ENCODE measurements at places on chromosomes 16 and 17.

DNA sequence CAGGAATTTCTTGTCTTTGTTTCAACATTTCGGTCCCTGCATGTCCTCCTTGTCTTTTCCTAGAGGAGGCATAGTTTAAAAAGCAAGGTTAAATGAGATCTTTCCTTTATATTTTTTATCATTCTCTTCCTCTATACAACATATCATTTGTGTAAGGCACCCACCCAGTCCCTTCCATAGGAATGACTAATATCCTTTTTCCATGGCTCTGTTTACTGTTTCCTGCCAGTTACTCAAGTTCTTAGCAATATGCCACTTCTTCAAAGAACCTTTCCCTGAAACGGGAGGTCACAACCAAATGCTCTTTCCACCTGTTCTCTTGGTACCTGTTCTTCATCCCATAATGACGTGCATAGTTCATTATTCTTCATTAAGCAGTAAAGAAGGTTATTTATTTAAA, 1237.1 kb upstream of the GOT2 start:
- no peak for DNase-seq

GRCh38 chr17:46045639-46046038, 46.6 kb downstream of the STH start:
- no peak for DNase-seq

GRCh38 chr16:84838383-84838948, 18.7 kb downstream of the CRISPLD2 start:
- no peak for DNase-seq

DNA sequence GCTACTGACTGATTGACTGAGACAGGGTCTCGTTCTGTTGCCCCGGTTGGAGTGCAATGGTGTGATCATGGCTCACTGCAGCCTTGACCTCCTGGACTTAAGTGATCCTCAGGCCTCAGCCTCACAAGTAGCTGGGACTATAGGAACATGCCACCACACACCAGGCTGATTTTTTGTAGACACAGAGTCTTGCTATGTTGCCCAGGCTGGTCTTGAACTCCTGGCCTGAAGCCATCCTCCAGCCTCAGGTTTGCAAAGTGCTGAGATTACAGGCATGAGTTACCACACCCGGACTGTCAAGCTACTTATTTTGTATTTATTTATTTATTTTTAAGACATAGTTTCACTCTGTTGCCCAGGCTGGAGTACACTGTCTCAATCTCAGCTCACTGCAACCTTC, 55.2 kb downstream of the METTL16 start:
- DNase-seq: no peak

DNA sequence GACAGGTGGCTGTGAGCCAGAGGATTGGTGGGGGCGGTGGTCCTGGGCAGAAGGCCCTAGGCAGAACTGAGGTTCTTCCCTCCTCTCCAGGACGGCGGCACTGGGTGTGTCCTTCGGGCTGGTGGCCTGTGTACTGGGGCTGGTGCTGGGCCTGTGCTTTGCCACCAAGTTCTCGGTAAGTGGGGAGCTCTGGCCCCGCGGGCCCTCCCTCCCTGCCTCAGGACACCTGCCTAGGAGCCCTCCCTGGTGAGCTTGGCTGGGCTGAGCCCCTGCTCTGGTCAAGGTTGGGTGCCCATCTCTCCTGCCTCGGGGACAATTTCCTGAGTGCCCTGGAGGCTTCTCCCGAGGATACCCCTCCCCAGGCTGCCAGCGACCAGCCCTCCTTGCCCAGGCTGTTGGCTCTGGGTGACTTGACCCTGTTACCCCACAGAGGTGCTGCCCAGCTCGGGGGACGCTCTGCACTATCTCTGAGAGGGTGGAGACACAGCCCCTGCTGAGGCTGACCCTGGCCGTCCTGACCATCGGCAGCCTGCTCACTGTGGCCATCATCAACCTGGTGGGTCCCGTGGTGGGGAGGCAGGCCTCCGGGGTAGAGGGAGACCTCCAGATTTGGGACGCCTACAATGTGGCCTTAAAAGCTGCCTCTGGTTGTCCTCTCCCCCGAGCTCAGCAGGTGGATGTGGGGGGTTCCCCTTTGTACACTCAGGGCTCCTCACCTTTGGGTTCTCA, 42.0 kb downstream of the ADCY7 start:
- no peak for DNase-seq

DNA sequence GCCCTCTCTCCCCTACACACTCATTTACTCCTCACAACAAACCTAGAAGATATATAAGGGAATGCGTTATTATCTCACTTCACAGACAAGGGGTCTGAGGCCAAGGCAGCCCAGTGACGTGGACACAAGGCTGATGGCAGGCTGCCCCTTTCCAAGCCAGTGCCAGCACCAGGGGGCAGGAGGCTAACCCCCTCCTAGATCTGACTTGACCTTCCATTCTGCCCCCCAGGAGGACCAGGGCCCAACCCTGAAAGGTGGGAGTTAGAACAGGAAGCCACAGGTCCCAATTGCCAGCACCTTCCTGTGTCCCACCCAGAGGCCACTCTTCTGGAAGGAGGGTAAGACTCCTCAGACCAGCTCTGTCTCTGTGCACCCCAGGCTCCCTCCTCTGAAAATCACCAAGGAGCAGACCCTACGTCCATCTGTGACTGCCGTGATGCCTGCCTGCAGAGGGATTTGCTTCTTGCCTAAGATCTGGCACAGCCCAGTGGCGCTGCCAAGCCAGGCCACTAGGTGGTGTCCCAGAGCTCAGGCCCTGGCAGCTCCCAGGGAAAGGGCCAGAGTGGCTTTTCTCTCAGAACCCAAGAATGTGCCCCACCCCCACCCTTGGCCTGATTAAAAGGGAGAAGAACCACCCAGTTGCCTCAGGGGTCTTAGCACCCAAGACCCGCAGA, 42.4 kb upstream of the MRPS23 start:
- peak; percentile 88 for DNase-seq

- no peak for DNase-seq
Observed at GRCh38 chr17:40427002-40427491, 9.4 kb upstream of the TOP2A start.

- DNase-seq: no peak
Observed at GRCh38 chr16:49562228-49562627, 188.6 kb downstream of the C16orf78 start.

DNA sequence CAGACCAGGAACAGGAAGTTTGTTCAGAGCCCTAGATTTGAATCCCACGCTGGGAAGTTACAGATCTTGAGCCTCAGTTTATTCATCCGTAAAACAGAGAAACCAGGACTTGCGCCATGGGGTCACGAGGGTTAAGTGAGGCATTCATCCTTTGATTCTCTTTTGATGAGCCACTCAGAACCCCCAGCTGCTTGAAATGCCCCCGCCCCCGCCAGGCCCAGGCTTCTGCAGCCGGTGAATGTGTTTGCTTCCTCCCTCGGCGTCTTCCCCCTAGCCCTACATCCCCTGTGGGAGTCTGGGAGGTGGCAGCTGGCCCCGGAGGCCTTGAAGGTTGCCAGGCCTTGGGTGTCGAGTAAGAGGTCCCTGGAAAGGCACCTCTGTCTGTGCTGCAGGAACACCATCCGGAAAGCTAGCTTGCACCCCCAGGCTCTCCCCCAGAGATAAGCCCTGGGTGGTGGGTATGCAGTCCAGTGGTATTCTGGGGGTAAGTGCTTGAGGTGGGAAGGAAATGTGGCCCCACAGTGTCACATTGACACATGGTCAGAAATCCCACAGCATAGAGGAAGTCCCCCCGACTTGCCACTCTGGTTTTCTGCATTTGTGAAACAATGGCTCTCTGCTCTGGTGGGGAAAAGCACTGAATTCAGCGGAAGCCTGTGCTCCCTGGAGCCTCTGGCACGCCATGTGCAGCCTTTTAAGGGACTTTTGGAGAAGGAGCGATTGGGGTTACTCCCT, 14.9 kb downstream of the IRF8 start:
- no peak for DNase-seq

GRCh38 chr16:86083382-86084002, 184.5 kb downstream of the IRF8 start:
- no peak for DNase-seq

GRCh38 chr16:30416624-30417528, 9.5 kb downstream of the ZNF771 start:
- DNase-seq: no peak

DNA sequence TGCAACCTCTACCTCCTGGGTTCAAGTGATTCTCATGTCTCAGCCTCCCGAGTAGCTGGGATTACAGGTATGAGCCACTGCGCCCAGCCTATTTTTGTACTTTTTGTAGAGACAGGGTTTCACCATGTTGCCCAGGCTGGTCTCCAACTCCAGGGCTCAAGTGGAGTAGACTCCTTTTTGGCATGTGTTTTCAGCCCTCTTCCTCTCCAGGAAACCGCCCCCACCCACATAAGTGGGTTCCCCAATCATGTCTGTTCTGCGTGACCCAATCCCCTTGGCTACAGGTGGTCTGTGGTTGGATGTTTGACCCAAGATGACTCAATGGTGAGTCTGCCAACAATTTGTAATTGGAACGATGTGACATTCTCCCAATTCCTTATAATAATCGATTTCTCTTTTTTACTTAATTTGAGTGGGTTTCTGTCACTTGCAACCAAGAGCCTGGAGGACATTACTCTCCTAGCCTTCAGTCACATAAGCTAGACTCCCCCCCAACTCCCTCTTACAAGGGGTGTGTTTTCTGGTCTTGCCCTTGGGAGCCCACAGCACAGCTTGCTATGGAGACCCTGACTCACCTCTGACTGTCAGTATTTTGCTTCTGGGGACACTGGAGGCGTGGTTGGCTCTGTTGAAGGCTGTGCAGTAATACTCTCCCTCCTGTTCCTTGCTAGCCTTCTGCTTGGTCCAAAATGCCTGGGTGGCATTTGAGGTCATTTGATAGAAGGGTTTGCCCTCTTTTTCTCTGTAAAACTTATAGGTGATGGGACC, 34.9 kb downstream of the PECAM1 start:
- DNase-seq: peak; percentile 39

- DNase-seq: peak; percentile 44
Observed at GRCh38 chr16:88320947-88321634, 61.7 kb upstream of the ZNF469 start.

DNA sequence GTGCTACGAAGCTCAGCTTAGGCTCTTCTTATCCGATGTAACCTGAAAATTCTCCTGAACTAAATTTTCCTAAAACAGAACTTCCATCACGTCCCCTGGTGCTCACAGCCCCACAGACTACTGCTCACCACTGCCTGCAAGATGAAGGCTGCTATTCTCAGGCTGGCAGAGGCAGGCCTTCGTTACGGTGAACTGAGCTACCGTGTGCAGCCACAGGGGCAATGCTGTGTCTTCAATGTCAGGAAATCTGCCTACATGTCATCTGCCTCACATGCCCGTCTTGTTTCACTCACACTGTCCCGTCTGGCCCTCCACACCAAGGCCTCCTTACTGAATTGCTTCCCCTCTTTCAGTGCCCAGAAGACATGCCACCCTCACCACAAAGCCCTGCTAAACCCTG, 15.9 kb downstream of the EMC8 start:
- no peak for DNase-seq

GRCh38 chr16:19110537-19111360, 3.0 kb upstream of the ITPRIPL2 start:
- DNase-seq: no peak

DNA sequence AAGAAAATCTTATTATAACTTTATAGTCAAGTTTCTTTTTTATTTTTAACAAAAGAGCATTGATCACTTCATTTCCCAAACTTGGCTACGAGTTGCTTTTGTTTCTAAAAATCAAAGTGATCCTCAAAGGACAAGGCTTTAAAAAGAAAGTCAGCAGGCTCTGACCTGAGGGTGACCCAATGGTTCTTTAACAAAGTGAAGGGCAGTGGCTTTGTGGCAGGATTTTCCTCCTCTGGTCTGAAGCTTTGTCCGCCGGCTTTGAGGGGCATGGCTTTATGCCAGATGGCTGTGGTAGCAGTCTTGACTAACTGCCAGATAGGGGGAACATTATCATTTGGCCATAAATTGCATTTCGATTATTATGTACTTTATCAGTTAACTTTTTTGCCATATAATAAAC, 28.5 kb downstream of the IQCK start:
- DNase-seq: no peak

DNA sequence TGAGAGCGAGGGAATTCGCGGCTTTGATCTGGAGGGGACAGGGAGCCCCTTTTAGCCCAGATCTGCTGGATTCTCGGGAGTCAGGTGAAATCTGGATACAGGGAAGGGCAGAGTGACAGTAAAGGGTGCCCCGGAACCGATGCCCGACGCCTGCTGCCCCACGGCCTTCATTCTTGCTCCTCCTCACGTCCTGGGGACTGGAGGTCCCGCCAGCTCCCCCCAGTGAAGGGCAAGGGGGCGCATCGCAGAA, 596 bp downstream of the OR1F1 start:
- DNase-seq: no peak

GRCh38 chr16:89325861-89326471, 108.5 kb downstream of the ZNF778 start:
- no peak for DNase-seq

GRCh38 chr17:77497578-77497934, 356.8 kb downstream of the SEC14L1 start:
- DNase-seq: peak; percentile 1

DNA sequence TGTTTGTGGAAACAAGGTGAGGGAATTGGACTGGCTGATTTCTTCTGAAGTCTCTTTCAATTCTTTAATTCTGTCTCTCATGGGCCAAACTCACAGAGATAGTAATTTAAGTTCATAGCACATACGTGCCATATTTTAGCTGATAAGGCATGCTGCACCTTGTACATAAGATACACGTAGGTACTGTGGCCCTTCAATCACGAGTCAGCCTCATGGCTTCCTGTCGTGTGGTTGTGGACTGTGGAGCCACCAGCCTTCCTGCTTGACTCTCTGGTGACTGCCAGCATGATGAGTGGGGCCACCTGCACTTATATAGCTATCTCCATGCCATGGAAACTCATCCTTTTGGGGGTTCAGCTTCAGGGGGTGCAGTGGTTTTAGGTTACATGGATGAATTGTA, 25.1 kb downstream of the KSR1 start:
- DNase-seq: peak; percentile 53

DNA sequence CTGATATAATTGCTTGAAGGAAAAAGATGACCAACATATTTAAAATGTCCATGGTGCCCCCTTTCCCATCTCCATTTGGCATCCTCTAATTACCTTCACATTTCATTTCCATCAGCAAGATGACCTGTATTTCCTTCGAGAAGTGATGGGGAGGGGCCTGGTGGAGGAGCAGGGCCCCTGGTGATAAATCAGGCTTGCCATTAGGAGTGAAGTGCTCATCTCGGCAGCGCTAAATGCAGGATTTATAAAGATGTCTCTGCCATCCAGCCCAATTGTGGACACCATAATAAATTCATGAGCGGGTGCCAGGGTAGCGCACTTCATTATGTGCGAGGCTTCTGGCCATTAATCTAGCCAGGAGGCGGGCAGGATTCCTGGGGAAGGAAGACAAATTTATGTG, 101.5 kb upstream of the IRX6 start:
- no peak for DNase-seq

GRCh38 chr16:3872216-3872895, 8.2 kb downstream of the CREBBP start:
- no peak for DNase-seq

DNA sequence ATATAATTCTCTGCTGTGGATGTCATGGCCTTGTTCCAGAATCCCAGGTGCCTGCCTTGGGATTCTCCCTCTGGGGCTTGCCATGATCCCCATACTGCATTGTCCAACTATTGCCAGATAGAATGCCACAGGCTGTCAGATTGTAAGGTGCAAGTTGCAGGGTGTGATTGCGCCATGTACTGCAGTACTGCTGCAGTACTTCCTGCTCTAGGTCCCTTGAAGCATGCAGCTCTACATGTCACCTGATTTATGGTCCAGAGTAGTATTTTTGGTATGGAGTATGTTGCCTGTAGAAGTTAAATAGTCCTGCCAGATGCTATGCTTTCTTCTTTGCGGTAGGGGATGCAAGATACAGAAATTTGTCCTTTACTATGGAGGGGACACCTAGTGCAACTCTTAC, 7.0 kb upstream of the SLFN5 start:
- DNase-seq: no peak

GRCh38 chr16:85798901-85799496, 345 bp downstream of the EMC8 start:
- peak; percentile 51 for DNase-seq

Measured in activated CD4-positive, alpha-beta T cell treated with anti-CD3 and anti-CD28 coated beads for 48 hours (primary cell).